Stimulated activated CD4-positive, alpha-beta T cell treated with anti-CD3 and anti-CD28 coated beads, Interleukin-12 subunit alpha, Interleukin-12 subunit beta, amount 100 ng/mL, for 24 hours (primary cell): ENCODE measurements at places on chromosomes 16 and 17.

DNA sequence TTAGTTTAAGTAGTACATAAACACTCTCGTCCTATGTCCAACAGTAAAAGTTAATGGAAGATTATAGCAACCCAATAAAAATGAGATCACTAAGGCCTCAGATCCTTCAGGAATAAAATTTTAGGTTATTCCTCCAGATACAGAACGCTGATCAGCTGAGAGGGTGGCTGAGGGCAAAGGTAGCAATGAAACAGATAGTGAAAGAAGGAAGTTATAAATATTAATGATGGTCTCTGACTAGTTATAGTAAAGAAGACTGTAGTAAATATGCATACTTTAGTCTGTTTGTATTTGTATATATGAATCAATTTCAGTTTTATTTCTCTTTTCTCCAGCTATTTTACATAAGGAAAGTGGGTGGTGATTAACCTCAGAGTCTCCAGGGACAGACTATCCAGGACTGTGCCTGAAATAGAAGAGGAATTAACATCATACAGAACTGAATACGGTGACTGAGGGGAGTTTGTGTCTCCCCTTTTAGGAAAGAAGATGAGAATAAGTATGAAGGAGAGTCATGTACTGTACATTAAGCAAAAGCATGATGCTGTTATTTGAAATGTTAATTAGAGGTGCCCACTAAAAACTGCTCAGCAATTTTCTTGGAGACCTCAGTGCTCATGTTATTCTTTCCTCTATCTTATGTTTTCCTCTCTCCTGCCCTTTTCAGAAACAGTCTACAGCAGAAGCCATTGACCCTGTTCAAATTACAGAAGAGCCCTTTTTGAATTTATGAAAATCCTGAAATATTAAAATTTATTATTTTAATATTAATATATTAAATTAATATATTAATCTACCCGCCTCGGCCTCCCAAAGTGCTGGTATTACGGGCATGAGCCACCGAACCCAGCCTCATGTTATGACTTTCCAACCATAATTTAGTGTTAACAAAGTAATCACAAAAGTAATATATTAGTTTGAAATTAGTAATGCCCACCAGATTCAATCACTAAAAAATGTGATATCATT lies 36.5 kb upstream of the DHRS7B start:
- no peak for DNase-seq

DNA sequence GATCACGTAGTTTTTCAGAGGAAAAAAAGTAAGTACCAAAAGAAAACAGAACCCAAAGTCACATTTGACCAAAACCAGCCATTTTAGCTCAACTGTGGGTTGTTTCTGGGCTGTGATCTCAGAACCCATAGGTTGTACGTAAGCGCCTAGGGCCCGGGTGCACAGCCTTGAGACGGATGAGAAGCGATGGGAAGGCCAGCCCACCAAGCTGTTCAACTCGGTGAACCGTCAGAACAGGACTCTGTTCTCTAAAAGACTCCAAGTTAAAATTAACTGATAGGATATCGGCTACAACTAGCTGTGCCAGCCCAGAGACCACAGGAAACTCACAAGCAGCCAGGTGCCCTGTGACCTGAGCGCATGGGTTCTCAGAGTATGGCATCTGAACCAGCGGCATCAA lies 28.3 kb downstream of the USP22 start:
- DNase-seq, result no peak

- no peak for DNase-seq
These were observed 664 bp upstream of the NKD1 start for GRCh38 chr16:50547340-50548124.

GRCh38 chr16:27426423-27427408 lies 24.7 kb downstream of the IL21R start:
- peak; percentile 59 for DNase-seq

- no peak for DNase-seq
These were observed 14.8 kb downstream of the TEKT5 start for GRCh38 chr16:10679921-10680320.

DNA sequence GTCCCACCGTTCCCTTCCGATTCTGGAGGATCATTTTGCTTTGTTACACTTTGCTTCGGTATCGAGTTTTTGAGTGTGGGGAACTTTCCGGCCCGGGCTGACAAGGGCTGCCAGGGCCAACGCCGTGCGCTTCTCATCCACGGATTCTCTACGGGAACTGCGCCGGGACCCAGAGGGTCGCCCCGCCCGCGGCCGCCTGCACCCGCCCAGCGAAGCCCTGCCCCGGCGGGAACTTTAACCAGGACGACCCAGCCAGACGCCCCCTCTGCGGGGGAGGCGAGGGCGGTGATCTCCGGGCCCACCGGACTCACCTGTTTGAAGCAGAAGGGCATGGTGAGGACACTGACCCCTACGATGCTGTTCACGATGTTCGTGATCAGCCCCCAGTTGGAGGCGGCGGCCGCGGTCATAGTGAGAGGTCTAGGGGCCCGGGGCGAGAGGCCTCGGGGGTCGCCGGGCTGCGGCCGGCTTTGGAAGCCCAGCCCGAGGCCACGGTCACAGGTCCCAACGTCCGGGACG lies 536 bp downstream of the SLC38A10 start:
- no peak for DNase-seq

- DNase-seq, result no peak
These were observed 262.0 kb downstream of the ZFHX3 start for GRCh38 chr16:72785886-72786285.

DNA sequence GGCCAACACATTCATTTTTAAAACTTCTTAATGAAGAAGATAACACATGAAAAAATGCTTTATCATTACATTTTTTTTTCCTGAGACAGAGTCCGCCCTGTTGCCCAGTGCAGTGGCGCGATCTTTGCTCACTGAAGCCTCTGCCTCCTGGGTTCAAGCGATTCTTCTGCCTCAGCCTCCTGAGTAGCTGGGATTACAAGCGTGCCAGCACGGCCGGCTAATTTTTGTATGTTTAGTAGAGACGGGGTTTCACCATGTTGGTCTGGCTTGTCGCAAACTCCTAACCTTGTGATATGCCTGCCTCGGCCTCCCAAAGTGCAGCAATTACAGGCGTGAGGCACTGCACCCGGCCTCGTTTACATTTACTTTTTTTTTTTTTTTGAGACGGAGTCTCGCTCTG lies 13.2 kb downstream of the HBQ1 start:
- no peak for DNase-seq

GRCh38 chr17:17114592-17115225 lies 72.5 kb downstream of the MPRIP start:
- no peak for DNase-seq

GRCh38 chr16:61210076-61210475 lies 826.2 kb downstream of the CDH8 start:
- no peak for DNase-seq

GRCh38 chr16:69073181-69073702 lies 32.2 kb upstream of the HAS3 start:
- no peak for DNase-seq

GRCh38 chr17:42920106-42920900 lies 19.7 kb downstream of the G6PC1 start:
- no peak for DNase-seq

GRCh38 chr17:33451221-33451620 lies 158.1 kb upstream of the ASIC2 start:
- no peak for DNase-seq
